Fibroblast of gingiva (primary cell): ENCODE measurements at places on chromosomes 4 and X.
A peak's percentile ranks its signal among the peaks of the same experiment; 100 is the strongest.

- no peak for DNase-seq
These were observed 92.0 kb upstream of the PRDX4 start for GRCh38 chrX:23575281-23575680.

GRCh38 chr4:39699687-39700409 is 1.9 kb downstream of the UBE2K start:
- DNase-seq, result no peak

GRCh38 chr4:163484906-163485305 is 9.6 kb upstream of the TMA16 start:
- peak; percentile 20 for DNase-seq

- no peak for DNase-seq
These were observed 61.1 kb upstream of the ARSJ start for GRCh38 chr4:114040319-114041116.
